ENCODE measurements at places on chromosomes 2 and 18.

GRCh38 chr2:46711156-46711555 is 204.4 kb downstream of the MCFD2 start:
- DNase-seq = no peak

GRCh38 chr2:124967325-124967724 is 942.2 kb downstream of the CNTNAP5 start:
- DNase-seq = no peak

GRCh38 chr2:215746226-215746886 is 267.0 kb downstream of the MREG start:
- DNase-seq = no peak

DNA sequence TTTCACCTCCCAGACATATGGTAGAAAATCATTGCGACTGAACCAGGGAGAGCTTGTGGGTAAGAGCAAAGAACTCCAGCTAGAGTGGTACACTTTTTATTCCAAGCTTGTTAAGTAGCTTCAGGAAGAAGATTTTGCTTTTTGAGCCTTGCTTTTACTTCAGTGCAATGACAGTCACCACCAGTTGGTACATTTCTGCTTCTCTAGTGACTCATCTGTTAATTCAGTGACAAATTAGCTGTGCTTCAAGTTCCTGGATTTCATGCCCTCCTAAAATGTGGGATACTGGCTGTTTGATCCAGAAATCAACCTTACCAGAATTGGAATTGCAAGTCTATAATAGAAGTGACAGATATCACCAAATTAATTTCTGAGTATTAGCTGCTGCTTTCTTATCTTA is 117.6 kb upstream of the TTN start:
- no peak for DNase-seq

DNA sequence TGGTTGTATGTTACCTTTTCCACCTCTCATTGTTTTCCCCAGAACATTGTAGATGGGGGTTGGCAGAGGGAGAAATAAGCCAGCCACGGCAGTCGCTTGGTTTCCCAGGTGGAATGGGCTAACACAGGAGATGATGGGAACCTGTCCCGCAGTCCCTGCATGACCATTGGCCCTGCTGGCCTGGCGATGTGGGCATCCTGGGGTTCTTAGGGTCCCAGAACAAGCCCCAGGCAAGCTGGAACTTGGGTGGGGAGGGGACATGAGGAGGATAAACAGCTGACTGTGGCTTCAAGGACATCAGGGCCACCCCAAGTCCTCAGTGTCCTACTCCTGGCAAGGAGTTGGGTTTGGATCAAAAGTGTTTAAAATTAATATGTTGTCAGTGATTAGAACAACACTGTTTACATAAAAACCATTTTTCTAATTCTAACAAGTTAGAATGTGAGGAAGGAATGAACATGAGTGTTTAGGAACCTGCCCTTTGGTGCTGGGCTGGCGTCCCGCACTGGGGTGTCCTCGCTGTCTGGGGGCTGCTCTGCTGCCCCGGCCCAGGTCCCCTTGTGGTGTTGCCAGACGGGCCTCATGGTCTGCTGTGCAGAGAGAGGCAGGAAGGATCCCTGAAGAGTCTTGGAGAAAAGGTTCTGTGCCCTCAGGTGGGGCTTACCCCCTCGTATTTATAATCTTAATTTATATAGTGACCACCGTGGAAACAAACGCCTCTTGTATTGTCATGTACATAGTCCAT is 95.1 kb downstream of the USP40 start:
- DNase-seq = no peak

DNA sequence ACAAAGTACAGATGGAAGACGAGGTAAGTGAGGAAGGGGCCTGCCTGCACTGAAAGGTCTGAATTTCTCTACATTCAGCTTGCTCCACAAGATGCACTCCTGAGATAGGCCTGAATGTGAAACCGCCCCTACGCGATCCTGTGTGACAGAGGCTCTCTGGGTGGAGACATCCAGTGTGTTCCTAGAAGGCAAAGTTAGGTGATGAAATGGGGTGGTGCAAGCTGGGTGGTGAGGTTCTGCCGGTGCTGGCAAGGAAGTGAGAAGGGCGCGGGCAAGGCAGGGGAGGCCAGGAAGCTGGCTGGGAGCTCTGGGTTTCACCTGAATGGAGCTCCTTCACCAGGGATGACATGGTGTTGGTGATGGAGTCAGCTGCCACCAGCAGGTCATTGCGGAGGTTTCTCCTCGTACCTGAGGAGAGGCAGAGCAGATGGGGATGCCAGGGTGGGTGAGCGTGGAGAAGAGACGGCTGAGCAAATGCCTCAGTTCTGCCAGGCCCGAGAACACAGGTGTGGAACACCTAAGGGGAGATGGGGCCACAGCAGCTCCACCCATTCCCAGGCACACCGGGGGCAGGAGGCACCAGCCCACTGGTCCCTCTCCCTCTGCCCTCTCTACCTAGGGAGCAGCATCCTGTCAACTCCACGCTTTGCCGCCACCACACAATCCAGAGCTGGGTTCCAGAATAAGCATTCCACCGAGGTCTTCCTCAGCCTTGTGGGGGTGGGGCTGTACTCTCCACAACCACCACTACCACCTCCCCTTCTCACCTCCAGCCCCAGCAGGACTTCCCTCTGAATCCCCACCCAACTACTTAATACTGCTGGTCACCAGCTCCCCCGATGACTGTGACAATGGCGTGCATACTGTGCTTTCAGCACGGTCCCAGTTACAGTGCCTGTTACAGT is 45.5 kb upstream of the DNMT3A start:
- no peak for DNase-seq

Measured in activated naive CD8-positive, alpha-beta T cell treated with anti-CD3 and anti-CD28 coated beads, Interleukin-2, amount 50 U/mL, for 16 hours (primary cell).